ENCODE measurements at places on chromosomes 6 and 20. TPM values are rescaled to one million over a fixed set of nuclear protein-coding genes. Genes with fewer than 3 reads are reported as not detected.

The SPATS1 gene
- not detected for total RNA-seq

The C2 gene
- 1.4 TPM for total RNA-seq

The CD93 gene
- total RNA-seq: 1.9 TPM

The TNNC2 gene
- total RNA-seq: 0.28 TPM

The TPBG gene
- total RNA-seq: 0.07 TPM

The LY6G5B gene
- total RNA-seq: 31.0 TPM

The SDCBP2 gene
- total RNA-seq: 4.1 TPM

The ANKRD60 gene
- total RNA-seq: not detected

The BACH2 gene
- total RNA-seq: 89.7 TPM

The PAK5 gene
- not detected for total RNA-seq

The MUCL3 gene
- total RNA-seq: not detected

The METTL24 gene
- not detected for total RNA-seq

The HCRTR2 gene
- total RNA-seq: not detected

The PLEKHG1 gene
- 1.8 TPM for total RNA-seq

The STXBP5 gene
- total RNA-seq: 22.7 TPM

The BMP6 gene
- 1.1 TPM for total RNA-seq

The FABP7 gene
- total RNA-seq: not detected

The OR12D3 gene
- total RNA-seq: not detected

The ZNF343 gene
- 13.5 TPM for total RNA-seq

The ERVFRD-1 gene
- total RNA-seq: not detected

The ROS1 gene
- total RNA-seq: not detected

The ACTR5 gene
- 13.2 TPM for total RNA-seq

The ENPP3 gene
- total RNA-seq: 16.3 TPM

The ACSS1 gene
- total RNA-seq: 15.5 TPM

The RPS18 gene
- total RNA-seq: 3,099 TPM

The KCNQ5 gene
- 15.3 TPM for total RNA-seq

The BMP2 gene
- 0.25 TPM for total RNA-seq

The PIGU gene
- 24.9 TPM for total RNA-seq

The HS3ST5 gene
- total RNA-seq: not detected

Data from activated T-helper 2 cell treated with anti-CD3 and anti-CD28 coated beads, Interferon-gamma antibody, Interleukin-2, Interleukin-4, amounts not matched to agents 10 μg/mL and 5 μg/mL and 100 μg/mL, durations not matched to agents 14 hours and 24 hours and 36 hours (primary cell).